Epithelial cell of proximal tubule (primary cell): ENCODE measurements at places on chromosomes 4 and X. TPM values are rescaled to one million over a fixed set of nuclear protein-coding genes. Genes with fewer than 3 reads are reported as not detected.

DNA sequence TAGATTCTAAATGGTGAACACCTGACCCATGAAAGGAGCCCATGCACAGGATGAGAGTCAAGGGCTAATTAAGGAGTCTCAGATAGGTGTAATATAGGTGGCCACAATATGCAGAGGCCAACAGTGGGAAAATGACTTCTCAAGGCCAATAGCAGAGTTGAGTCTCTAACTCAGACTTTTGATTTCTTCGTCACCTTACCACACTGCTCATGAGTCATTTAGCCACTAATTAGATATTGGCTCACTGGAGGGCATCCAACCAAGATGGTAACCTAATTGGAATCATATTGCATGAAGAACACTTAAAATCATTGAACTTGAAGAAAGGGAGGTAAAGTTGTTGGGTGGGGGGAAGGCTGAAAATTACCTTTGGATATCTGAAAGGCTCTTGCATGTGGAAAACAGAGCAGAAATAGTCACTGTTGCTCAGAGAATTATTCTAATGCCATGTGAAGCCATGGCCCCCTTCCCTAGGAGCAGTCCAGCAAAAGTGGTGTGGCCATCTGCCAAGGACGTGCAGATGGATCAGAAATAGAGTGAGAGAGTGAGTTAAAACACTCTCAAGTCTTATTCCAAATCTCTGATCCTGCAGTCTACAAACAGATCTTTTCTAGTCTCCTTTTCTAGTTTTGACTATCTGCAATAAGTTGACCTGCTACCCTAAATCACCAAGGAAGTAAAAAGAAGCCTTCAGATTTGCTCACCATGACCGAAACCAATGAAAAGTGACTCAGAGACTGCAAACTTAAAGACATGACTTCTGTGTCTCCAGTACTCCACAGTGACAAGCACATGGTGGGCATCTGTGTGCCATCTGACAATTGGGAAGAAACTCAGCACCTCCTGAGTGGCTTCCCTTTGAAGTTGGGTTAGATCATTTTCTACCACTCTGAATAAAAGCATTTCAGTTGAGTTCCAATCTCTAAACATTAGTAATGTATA, 93.9 kb upstream of the C1QTNF7 start:
- DNase-seq, result peak; percentile 66

DNA sequence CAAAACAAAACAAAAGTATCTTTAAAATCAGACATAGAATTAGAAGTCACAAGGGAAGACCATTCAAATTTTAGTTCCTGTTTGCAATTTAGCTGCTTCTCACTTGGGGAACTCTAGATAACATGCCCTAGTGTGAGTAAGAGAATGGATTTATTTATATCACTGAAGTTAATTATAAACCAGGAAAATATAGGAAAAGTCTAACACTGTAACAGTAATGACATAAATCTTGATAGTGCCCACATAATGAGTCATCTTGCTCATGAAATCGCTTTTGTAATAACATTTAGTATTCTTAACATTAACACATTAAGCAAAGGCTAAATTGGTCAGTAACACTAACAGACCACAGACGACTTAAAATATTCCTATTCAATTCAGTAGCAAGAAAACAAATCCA, 710.7 kb downstream of the STPG2 start:
- DNase-seq, result peak; percentile 30

GRCh38 chr4:127799711-127800110, 17.6 kb downstream of the HSPA4L start:
- no peak for DNase-seq

DNA sequence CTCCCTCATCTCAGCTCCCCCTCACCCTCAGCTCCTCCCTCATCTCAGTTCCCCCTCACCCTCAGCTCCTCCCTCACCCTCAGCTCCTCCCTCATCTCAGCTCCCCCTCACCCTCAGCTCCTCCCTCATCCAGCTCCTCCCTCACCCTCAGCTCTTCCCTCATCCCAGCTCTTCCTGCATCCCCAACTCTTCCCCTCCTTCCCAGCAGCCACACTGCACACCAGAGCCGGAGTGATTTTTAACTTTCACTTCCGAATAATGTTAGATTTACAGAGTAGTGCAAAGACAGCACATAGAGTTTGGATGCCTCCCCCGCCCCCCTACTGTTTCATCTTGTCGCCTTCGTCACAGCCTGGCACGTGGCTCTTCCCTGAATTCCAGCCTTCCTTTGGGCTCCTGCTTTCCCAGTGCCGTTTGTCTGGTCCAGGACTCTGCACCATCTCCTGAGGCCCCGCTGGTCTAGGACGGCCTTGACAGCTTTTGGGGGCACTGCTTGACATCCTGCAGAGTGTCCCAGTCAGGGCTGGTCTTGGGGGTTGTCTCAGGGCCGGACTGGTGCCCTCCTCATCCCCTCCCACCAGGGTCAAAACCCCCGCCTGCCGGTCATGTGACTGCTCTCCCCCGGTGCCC, 110.2 kb downstream of the FAM53A start:
- no peak for DNase-seq

GRCh38 chr4:42806303-42806835, 86.1 kb upstream of the GRXCR1 start:
- DNase-seq, result no peak

TRIM60 gene
- total RNA-seq, result not detected in 2 replicates
